ENCODE measurements at places on chromosomes 11 and 22.

GRCh38 chr22:39250838-39251237 lies 6.1 kb upstream of the PDGFB start:
- DNase-seq, result no peak

DNA sequence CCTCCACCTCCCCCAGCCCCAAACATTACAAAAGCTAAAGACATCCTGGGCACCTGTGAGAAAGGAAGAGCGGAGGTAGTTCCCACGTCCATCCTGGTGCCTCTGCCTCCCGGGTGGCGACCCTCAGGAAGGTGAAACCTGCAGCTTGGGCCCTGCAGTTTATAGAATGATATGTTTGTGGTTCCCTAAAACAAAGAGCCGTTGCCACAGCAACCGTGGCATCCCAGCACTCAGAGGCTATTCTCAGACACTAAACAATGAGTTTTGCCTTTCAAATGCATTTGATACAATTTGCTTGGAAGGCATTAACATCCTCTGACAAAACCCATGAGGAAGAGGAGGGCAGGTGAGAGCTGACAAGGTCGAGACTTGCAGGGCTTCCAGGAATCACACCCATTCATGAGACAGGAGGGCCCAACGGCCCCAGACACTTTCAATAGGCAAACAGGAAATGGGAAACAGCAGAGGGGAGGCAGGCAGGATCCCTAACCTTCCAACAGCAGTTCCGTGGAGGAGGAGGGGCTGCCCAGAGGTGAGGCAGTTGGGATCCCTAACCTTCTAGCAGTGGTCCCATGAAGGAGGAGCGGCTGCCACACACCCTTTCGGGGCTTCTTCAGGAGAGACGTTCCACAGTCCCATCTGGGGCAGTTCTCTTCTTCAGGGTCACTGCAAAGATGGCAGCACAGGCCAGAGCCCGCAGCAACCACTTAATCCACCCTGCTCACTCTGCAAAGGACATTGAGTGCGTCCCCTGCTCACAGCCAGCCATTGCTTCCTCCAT lies 379.2 kb downstream of the SHANK2 start:
- DNase-seq, result no peak

DNA sequence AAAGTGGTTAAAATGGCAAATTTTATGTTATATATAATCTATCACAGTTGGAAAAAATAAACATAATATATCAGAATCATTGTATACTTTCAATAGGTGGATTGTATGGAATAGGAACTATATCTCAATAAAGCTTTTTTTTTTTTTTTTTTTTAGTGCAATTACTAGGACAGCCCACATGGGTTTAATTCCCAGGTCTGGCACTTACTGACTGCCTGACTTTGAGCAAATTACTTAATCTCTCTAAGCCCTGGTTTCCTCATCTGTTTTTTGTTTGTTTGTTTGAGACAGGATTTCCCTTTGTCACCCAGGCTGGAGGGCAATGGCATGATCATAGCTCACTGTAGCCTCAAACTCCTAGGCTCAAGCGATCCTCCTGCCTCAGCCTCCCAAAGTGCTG lies 26.1 kb upstream of the BAIAP2L2 start:
- no peak for DNase-seq

- no peak for DNase-seq
Measured at GRCh38 chr11:102197670-102198139, 87.5 kb downstream of the YAP1 start.

- no peak for DNase-seq
Measured at GRCh38 chr11:128565881-128566280, 21.5 kb downstream of the ETS1 start.

DNA sequence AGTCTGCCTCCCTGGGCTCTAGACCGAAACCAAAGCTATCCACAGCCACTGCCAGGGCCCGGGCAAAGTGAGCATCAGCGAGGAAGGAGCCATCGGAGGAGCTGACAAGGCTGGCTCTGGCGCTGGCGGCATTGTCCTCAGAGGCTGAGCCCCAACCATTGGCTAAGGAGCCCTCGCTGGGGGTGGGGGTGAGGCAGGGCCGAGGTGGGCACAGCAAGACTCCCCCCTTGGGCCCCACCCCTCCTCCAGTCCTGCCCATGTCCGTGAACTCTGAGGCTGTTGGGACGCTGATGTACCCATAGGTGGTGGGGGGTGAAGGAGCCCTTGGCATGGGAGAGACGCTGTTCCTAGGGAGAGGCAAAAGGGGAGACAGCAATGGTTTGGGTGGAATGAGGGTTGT lies 11.2 kb downstream of the ROBO4 start:
- DNase-seq, result no peak

GRCh38 chr11:107969219-107969618 lies 39.5 kb upstream of the CUL5 start:
- no peak for DNase-seq

GRCh38 chr11:62810748-62811147 lies 5.5 kb upstream of the NXF1 start:
- DNase-seq, result no peak

Measured in NCI-H2081 (cell line).